ENCODE measurements at places on chromosomes 6 and 20.

DNA sequence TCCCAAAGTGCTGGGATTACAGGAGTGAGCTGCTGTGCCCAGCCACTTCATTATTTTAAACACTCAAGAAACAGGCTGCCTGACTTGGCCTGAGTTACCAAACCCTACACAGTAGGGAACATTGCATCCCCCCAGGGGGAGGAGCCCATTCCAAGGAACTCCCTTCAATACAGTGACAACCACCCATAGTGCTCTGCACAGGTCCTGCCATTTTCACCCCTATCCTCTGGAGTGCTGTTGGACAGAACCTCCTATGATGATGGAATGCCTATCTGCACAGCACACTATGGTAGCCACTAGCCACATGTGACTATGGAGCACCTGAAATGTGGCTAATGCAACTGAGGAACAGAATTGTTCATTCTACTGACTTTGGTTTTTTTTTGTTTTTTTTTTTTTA is 11.7 kb downstream of the ACOT8 start:
- no peak for DNase-seq

DNA sequence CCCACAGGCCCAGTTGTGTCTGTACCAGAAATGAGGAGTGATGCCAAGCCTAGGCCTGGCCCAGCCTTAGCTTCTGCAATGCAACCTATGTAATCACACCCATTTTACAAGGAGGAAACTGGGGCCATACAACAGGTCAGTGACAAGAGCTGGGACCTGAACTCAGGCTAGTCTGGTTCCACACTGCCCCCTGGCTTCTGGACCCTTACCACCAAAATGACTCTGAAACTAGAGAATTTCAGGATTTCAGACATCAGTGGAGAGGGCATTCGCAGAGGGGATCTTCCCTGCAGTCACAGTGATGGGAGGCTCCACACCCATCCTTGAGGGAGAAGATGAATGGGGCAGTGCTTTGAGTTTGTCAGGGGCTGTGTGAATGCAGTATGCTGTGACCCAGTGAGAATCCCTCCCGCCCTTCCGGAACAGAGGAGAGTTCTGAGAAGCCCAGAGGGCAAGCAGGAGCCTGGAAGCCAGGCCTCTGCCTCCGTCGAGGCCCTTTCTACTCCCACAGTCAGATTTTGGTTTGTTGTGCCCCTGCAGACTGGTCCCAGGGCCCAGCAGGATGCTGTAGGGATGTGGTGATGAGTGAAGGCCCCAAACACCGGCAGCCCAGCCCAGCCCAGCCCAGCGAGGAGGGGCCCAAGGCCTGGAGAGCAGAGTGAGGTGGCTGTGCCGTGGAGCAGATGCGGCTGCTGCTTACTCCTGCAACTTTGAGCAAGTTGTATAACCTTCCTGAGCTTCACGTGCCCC is 48.1 kb upstream of the MYL9 start:
- no peak for DNase-seq

DNA sequence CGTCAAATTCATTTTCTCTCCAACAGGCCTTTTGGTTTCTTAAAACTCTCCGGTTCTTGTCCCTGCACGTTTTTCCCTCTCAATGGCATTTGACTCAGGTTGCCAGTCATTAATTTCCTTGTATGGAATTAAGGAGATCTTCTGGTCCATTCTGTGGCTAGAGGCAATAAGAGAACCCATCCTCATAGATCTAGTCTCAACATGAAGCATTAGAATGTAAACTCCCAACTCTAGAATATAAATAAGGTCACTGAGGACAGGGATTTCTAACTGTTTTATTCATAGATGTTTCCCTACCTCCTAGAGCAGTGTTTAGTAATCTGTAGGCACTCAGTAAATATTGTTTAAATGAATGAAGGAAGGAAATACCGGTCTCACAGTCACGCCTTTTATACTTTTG is 185.2 kb upstream of the FLRT3 start:
- DNase-seq, result no peak

DNA sequence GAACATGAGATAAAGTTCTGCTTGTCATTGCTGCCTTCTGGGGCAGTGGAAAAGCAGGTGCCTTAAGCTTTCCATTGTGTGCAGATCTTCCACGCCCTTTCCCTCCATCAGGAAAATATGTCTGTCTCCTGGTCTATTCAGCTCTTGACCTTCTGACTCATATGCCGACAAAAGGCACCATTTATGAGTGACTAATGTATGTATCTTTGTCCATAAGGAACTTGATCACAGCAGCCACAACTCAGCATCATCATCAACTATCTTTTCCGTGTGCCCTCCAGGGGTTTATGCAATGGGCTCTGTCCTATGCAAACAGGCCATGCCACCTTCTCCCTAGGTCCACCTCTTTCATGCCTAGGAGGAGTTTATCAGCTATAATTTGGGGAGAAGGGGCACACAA is 102.7 kb upstream of the QKI start:
- no peak for DNase-seq

GRCh38 chr6:112690497-112691202 is 343.5 kb downstream of the RFPL4B start:
- no peak for DNase-seq

GRCh38 chr6:90460051-90460450 is 126.8 kb downstream of the MAP3K7 start:
- no peak for DNase-seq

GRCh38 chr6:75437421-75437891 is 56.1 kb downstream of the FILIP1 start:
- no peak for DNase-seq

GRCh38 chr6:141677598-141678211 is 455.0 kb upstream of the GJE1 start:
- DNase-seq, result no peak

DNA sequence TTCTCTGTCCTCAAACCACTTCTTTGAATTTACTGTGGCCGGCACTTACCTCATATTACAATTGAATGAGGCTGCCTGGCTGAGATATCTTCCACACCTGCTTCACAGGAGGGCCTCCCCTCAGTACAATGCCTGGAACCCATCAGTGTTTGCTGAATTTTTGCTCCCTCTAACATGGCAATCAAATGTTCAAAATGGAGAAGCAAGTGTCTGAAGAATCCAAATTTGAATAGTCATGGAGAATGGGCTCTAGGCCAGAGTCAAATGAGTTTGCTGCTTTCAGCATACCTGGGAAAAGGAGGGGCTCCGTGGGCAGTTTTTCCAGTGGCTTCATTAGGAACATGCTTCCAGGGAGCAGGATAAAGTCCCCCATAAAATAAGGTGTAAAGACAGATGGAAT is 564.8 kb downstream of the UTRN start:
- no peak for DNase-seq

DNA sequence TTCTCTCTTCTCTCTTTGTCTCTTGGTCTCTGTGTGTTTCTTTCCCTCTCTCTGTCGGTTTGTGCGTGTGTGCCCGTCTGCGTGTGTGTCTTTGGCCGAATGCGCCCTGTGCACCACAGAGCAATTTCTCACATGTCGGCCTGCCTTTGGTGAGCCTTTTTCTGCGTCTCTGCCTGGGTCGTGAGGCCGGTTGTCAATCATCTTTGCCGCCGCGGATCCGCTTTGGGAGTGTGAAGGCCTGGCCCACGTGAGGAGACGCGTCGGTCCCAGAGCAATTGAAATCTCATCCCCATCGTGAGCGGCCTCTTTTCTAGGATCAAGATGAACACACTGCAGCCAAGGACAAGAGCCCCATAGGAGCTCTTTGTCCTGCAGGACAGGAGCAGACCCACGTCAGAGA is 580.7 kb upstream of the ZNF337 start:
- no peak for DNase-seq

DNA sequence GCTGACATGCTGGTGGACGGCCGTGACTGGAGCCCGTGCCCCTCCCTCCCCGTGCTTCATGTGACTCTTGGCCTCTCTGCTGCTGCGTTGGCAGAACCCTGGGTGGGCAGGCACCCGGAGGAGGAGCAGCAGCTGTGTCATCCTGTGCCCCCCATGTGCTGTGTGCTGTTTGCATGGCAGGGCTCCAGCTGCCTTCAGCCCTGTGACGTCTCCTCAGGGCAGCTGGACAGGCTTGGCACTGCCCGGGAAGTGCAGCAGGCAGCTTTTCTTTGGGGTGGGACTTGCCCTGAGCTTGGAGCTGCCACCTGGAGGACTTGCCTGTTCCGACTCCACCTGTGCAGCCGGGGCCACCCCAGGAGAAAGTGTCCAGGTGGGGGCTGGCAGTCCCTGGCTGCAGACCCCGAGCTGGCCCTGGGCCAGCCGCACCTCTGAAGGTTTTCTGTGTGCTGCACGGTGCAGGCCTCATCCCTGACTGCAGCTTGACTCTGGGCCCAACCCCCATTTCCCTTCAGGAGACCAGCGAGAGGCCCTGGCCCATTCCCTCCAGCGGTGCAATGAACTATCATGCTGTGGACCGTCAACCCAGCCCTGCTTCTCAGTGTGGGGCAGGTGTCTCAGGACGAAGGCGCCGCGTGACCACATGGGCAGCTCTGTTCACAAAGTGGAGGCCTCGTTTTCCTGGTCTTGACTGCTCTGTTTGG is 8.1 kb downstream of the NPBWR2 start:
- DNase-seq, result no peak

- peak; percentile 33 for DNase-seq
These were observed 827 bp downstream of the E2F3 start for GRCh38 chr6:20402342-20403069.

DNA sequence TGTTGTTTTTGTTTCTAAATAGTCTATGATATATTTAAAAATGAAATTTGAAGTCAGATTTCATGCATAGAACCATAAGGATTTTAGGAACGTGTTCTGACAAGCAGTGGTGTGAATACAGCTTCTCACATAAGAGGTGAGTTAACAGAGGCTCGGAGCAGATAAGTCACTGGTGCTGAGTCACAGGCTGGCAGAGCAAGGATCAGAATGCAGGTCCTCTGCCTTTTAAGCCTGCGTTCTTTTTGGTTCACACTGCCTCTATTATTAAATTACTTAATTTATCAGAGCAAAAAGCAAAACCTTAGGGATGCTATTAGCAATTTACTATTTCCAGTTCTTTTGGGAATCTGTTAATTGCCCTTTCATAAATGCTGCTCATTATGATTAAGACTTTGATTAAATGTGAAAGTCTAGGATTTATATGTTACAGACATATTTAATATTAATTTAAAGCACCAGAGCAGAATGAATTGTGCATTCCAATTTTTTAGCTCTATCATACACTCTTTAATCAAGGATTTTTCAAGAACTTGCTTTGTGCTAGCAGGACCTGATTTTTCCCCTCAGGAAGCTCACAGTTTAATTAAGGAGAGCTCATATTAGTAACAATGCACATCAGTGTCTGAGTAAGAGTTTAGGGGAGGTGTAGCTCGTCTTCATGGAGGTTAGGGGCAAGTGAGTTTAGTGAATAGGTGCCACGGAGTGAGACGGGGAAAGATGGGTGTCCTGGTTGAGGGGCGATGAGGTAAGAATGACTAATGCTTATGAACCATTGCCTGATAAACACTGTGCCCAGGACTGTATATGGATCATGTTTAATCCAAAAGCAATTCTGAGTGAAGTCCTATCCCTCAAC is 212.7 kb upstream of the AGPAT4 start:
- DNase-seq, result no peak

DNA sequence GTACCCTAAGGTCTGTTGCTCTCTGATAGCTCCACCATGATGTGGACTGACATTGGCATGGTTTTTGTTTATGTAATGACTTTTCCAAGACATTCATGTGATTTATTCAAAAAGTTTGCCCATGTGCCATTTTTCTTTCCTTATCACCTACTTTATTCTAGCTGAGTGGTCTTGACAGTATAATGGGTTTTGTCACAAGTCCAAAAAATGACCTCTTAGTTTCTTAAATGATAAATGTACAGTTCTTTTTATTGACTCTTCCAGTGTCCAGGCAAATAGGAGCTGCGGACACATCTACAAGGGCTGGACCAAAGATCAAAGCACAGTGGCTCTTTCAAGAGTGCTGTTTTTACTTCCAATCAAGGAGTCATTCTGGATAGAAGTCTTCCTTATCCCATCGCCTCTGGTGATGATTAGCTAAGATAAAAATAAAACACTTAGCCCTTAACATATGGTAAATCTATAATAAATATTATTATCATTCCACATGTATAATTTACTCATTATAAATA is 141.4 kb downstream of the MMUT start:
- DNase-seq, result no peak

GRCh38 chr6:169906004-169906687 is 154.7 kb downstream of the ERMARD start:
- DNase-seq, result no peak

GRCh38 chr6:70285201-70285600 is 17.7 kb downstream of the COL9A1 start:
- no peak for DNase-seq

DNA sequence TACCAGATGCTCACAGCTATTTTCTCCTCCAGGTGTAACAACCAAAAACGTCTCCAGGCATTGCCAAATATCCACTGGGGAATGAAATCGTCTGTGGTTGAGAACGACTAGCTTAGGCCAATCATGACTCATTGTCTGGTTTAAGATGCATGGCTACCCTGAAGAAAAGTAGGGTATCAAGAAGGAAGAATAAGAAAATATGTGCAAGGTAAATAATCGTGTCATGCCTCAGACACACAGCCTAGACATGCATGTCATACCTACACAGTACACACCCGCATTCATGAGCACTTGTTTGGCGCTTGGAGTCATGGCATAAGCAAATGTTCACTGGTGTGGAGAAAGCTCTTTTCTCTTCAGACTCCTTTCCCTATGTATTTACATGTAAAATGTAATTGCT is 745.7 kb downstream of the MAFB start:
- DNase-seq, result no peak

GRCh38 chr6:55979526-55979925 is 104.1 kb upstream of the BMP5 start:
- DNase-seq, result no peak

DNA sequence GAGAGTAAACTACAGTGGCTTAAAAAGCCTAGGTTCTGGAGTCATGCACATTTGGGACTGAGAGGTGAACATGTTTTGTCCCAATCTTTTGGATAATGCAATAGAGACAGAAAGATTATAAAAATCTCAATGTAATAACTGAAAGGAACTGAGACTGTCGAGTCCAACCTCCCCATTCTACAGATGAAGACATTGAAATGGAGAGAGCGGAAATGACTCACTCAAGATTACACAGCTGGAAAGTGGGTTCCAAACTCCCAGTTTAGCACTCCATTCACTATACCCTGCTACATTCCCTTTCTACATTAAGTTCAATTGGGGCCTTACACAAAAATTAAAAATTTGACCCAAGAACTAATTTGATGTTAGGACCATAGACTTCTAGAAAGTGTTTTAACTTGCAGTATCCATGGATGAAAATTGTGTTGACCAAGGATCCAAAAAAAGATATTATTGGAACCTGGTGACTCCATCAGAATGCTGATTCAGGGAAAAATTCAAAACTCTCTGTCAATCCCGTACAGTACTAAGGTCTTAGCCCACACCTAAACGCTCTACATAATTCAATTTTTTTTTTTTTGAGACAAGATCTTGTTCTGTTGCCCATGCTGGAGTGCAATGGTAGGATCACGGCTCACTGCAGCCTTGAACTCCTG is 1.5 kb upstream of the ILRUN start:
- DNase-seq, result no peak

- no peak for DNase-seq
These were observed 31.8 kb upstream of the EMILIN3 start for GRCh38 chr20:41398408-41398807.

- DNase-seq, result no peak
These were observed 200.8 kb downstream of the BMP7 start for GRCh38 chr20:57065646-57066045.
